ENCODE measurements at places on chromosomes 2 and 18.

DNA sequence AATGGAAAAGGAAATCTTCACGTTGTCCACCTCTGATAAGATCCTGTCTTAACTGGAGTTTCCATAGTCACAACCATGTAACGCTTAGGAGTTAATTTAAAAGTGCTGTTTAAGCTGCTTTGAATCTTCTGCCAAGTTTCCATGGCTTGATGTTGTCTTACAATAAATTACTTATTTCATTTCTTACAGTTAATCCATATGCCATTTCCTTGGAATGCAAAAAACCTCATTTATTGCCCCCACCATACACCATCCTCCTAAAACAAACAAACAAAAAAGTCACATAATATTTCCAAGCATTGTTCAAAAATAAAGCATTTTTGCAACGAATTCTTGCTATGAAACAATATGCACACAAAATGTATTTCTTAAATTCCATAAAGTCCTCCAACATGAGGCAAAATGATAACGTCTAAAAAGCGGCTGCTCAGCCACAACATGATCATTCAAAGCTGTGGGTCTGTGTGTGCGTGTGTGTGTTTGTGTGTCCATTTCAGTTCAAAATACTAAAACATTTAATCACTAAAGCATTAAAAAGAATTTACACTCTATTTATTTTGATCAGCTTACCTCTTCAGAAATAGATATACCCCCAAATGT is 46.8 kb upstream of the PXDN start:
- DNase-seq = no peak

GRCh38 chr18:31275722-31276463 is 42.1 kb upstream of the DSG1 start:
- no peak for DNase-seq

DNA sequence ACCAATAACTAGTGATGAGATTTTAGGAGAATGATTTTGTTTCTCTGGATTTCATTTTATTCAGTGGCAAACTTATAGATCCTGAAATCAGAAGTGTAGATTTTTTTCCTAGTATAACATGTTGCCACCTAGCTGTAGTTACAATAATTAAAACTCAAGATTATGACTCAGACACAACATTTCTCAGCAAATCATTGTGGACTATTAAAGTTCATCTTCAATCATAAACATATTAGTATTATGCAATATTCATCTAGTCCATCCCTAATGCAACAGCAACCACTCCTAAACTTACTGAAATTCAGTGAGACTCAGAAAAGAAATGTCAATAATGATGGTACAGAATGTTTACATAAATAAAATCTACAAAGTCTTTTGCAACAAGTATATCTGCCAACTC is 51.3 kb downstream of the USP34 start:
- DNase-seq = no peak

- no peak for DNase-seq
Measured at GRCh38 chr2:45922577-45922988, 271.1 kb downstream of the PRKCE start.

DNA sequence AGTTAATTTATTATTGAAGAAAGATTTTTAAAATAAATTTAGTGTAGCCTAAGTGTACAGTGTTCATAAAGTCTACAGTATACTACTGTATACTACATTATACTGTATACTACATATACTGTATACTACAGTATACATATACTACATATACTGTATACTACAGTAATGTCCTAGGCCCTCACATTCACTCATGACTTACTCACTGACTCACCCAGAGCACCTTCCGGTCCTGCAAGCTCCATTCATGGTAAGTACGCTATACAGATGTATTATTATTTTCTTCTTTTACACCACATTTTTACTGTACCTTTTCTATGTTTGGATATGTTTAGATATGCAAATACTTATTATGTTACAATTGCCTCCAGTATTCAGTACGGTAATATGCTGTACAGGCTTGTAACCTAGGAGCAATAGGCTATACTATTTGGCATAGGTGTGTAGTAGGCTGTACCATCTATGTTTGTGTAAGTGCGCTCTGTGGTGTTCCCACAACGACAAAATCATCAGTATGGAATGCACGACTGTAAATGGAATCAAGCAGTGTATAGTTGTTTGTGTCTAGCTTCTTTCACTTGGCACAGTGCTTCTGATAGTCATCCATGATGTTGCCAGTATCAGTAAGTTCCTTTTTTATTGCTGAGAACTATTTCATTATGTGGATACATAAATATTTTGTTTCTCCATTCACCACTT is 245.7 kb downstream of the MTX2 start:
- no peak for DNase-seq

- DNase-seq = no peak
Measured at GRCh38 chr18:43714343-43715010, 437.2 kb upstream of the SYT4 start.

GRCh38 chr2:220756653-220757052 is 815.5 kb downstream of the EPHA4 start:
- no peak for DNase-seq

- DNase-seq = no peak
Measured at GRCh38 chr2:228986961-228987360, 284.1 kb downstream of the PID1 start.

- no peak for DNase-seq
Measured at GRCh38 chr2:103789381-103790095, 1027.7 kb downstream of the TMEM182 start.

DNA sequence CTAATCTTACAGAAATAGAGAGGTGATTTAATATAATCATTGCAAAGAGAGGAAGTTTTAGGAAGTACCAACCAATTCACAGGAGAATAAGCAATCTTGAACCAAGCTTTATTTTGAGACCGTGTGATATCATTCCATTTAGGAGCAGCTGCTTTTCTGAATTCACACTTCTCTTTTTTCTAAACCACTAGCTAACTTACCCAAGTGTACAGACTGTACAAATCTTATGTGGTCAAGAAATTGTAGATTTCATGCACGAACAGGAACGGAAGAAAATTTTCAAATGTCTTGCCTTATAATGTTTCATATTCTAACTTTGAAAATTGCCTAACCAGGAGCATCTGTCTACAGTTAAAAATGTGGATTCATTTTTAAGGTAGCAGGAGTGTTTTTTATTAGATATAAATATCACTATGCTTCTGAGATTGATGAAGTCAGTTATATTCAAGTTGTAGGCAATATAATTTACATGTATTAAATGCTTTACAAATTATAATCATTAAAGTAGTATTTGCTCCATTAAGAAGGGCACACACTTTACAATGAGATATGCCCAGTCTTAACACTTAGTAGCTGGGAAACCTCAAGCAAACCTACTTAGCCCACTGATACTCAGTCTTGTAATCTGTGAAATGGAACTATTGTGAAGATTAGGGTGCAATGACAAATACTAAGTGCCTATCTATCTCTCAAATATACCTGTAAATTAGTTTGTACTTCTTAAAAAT is 302.2 kb upstream of the STON1 start:
- DNase-seq = no peak

DNA sequence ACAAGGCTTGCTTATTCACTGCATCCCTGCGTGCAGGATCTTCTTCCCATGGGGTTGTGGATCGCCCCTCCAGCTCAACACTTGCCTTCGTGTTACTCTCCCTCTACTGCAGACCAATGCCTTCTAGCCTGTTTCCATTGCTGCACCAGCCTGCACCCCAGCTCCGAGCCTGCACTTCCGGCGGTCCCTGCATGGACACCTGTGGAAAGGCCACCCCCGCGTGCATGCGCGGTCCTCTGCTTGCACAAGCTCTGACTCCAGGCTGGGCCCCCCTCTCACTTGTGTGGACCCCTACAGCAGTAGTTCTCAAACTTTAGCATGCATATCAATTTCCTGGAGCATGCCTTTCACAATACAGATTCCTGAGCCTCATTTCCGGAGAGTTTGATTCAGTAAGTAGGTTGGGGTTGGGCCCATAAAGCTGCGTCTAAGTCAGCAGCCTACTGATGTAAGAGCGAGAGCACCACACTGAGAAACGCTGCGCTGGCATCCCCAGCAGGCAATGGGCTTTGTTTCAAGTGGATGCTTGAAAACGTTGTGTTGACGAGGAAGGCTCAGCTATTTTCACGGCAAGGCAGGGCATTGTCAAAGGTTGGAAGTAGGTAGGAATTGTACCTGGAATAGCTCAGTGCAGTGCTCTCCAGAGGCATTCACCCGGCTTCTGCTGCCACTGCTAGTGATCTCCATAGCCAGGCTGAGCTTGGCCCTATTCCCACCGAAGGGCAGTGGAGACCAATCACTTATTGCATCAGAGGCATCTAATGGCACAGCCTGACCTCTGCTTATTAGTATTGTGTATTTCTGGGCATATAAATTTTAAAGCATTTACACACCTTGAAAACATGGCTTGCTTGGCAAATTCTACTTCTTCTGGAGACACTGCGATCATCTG is 32.6 kb downstream of the CREG2 start:
- no peak for DNase-seq

DNA sequence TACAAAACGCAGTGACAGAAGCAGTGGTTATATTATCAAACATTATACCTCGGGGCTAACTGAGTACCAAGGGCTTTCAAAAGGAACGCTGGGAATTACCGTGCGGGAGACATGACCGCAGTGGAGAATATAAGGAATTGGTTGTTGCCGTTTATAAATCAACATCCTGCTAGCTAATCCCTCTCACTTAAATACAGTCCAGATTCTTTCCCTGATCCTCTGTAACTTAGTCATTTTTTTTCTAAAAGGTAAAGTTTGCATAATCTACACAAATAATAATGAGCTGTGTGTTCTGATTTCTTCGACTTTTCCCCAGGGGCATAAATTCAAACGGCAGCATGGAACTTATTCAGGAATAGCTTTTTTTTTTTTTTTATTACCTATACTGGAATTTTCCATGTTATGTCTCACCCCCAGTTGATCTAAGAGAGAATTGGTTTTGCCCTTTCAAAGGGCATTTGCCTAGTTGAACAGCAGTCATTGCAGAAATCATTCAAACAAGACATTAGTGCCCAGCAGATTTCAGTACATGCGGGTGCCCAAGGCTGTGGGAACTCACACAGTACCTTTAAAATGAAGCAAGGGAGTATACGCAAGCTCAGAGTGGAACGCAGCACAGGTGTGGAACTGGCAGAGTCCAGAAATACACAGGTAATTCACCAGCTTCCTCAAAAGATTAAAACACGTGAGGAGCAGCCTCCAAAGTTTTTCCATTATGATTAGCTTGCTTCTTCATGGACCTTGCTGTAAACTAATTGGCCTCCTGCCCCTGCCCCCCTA is 63.9 kb downstream of the SMIM21 start:
- DNase-seq = no peak

- no peak for DNase-seq
Measured at GRCh38 chr2:206000776-206001175, 85.2 kb downstream of the INO80D start.

DNA sequence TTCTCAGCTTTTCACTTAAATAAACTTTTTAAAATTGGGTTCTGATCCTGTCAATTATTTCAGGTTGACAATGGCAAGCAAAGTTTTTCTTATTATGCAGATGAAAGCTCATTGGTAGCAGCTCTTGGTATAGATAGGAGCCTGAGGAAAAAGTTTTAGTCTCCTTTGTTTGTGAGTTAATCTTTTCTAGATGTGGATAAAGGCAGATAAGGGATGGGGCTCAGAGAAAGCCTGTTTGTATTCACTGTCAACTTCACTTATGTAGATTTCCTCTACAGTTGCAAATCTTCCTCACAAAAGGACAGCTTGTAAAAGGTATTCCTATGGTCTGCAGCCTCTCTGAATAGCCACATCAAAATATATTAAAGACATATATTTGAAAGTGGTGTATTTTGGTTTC is 224.5 kb upstream of the SPOPL start:
- DNase-seq = no peak

DNA sequence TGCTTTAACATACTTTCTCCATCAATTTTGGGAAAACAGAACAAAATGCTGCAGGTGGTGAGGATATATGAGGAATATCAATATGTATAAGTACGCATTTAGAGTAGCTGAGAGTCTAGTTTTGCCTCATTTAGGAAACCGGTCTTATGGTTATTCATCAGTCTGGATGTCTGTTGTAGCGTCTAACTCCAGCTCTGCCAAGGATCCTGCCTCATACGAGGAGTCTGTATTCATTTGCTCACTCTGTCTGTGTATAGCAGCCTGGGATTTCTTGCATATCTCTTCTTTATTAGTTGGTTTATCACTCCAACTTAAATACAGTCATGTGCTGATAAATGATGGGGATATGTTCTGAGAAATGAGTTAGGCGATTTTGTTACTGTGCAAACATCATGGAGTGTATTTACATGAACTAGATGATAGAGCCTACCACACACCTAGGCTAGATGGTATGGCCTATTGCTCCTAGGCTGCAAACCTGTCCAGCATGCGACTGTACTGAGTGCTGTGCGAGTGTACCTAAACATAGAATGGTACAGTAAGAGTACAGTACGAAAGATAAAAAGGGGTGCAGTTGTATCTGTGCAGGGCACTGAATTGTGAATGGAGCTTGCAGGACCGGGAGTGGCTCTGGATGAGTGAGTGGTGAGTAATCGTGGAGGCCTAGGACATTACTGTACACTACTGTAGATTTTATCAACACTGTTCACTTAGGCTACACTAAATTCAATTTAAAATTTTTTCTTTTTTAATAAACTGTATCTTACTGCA is 148.1 kb downstream of the ZNF407 start:
- no peak for DNase-seq

- no peak for DNase-seq
Measured at GRCh38 chr2:12928775-12929401, 212.2 kb downstream of the TRIB2 start.

DNA sequence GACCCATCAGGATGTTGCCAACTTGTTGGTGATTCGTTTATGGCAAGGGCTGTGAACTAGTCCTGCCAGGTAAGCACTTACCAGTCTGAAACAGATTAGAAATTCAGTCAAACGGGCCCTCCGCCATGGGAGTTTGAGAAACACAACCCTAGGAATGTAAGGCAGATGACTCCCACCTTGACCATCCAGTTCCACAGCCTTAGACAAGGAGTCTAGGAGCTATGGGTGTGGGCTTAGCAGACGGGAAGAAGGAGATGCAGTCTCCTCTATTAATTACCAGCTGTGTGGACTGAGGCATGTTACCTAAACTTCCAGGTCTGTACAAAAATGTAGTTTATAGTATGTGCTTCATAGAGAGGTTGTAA is 319.4 kb upstream of the NCKAP5 start:
- DNase-seq = no peak

GRCh38 chr2:171297956-171298355 is 135.8 kb downstream of the METTL8 start:
- no peak for DNase-seq

- no peak for DNase-seq
Measured at GRCh38 chr2:214515111-214515510, 104.3 kb downstream of the VWC2L start.
